ENCODE measurements at places on chromosomes 13 and 19.

GRCh38 chr13:42997381-42997780, 5.3 kb upstream of the EPSTI1 start:
- no peak for DNase-seq

DNA sequence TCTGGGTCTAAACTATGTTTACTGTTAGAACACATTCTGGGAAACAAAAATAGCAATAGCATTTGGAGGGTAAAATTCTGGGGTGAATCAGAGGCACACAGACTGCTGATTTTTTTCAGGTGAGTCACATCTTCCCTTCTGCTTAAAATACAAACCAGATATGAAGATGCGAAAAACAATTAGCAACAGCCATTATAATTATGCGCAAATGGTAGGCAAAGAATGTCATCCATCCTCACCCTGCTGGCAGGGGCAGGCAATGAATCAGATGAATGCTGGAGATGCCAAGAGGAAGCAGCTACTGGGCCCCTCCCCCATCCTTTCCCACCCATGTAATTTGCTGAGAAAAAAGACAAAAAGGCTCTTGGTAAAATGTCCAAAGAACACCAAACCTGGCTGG, 282.9 kb downstream of the KLF5 start:
- no peak for DNase-seq

DNA sequence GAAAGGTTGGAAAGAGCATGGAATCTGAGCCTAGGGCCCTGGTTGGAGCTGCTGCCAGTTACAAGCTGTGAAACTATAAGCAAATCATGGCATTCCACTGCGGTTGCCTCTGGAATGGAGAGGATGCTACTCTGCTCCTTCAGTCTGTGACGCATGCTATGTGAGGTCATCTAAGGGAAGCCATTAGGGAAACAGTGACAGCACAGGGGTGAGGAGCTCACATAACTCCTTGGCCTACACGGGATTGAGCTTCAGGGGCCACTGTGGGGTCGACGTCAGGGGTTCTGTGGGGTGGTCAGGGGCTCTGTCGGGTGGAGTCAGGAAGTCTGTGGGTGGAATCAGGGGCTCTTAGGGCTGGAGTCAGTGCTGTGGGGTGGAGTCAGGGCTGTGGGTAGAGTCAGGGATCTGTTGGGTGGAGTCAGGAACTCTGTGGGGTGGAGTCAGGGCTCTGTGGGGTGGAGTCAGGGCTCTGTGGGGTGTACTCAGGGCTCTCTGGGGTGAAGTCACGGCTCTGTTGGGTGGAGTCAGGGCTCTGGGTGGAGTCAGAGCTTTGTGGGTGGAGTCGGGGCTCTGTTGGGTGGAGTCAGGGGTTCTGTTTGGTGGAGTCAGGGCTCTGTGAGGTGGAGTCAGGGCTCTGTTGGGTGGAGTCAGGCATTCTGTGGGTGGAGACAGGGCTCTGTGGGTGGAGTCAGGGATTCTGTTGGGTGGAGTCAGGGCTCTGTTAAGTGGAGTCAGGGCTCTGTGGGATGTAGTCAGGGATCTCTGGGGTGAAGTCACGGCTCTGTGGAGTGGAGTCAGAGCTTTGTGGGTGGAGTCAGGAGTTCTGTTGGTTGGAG, 35.8 kb upstream of the MEDAG start:
- DNase-seq = peak; percentile 7

DNA sequence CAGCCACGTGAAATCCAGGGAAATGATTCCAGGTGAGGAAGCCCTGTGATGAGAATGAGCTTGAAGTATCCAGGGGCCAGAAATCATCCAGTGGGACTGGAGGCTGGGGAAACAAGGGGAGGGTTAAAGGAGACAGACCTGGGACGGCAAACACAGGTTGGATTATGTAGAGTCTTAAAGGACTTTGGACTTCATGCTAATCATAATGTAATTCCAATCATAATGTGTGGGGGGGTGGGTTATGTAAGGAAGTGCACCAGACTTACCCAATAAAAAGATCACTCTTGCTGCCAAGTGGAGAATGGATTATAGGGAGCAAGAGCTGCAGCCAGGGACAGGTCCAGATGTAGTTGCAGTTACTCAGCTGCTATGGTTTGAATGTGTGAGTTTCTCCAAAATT, 16.1 kb upstream of the CYSLTR2 start:
- DNase-seq = no peak

GRCh38 chr19:8370176-8371010, 6.4 kb downstream of the ANGPTL4 start:
- no peak for DNase-seq

Data from stimulated activated CD4-positive, alpha-beta T cell treated with anti-CD3 and anti-CD28 coated beads, Interleukin-4, amount 100 ng/mL, for 24 hours (primary cell).